ENCODE measurements at places on chromosomes 5 and 9.

GRCh38 chr9:14806941-14807520, 84.5 kb upstream of the CER1 start:
- DNase-seq = no peak

GRCh38 chr5:105924366-105924765, 1746.4 kb downstream of the EFNA5 start:
- DNase-seq = no peak

- no peak for DNase-seq
Measured at GRCh38 chr5:100840370-100840769, 62.7 kb downstream of the ST8SIA4 start.

GRCh38 chr5:120942596-120943350, 478.7 kb downstream of the PRR16 start:
- DNase-seq = no peak

DNA sequence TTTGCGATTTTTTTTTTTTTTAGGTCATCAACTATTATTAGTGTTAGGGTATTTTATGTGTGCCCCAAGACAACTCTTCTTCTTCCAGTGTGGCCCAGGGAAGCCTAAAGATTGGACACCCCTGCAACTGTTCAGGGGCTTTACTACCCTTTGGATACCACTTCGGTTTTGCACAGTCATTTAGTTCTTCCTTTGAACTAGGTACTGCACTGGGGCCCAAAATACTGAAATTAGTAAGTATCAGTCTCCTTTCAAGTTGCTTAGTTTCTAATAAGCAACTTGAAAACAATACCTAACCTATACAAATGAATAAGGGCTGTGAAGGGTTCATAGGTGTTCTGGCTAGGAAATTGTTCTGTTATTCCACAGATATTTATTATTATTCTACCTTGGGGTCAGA, 45.3 kb downstream of the CWC27 start:
- no peak for DNase-seq

GRCh38 chr9:22175972-22176545, 167.0 kb upstream of the CDKN2B start:
- no peak for DNase-seq

GRCh38 chr9:124263800-124264426, 6.2 kb downstream of the NEK6 start:
- DNase-seq = no peak

DNA sequence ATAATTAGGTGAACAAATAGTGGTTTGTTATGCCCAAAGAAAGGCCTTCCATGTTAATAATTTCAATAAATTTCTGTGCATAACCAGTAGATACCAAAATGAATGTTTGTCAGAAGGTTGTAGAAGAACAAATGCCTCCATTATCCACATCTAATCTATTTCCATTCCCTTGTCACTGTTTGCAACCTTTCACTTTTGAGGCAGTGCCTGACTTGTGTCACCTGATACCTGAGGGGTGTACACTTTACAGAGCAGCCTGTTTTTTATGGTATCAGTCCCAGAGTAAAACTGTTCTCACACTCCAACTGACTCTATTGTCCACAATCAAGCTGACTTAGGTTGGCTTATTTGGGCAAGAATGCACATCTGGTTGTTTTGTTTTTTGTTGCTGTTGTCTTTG, 40.1 kb downstream of the FREM1 start:
- DNase-seq = no peak

DNA sequence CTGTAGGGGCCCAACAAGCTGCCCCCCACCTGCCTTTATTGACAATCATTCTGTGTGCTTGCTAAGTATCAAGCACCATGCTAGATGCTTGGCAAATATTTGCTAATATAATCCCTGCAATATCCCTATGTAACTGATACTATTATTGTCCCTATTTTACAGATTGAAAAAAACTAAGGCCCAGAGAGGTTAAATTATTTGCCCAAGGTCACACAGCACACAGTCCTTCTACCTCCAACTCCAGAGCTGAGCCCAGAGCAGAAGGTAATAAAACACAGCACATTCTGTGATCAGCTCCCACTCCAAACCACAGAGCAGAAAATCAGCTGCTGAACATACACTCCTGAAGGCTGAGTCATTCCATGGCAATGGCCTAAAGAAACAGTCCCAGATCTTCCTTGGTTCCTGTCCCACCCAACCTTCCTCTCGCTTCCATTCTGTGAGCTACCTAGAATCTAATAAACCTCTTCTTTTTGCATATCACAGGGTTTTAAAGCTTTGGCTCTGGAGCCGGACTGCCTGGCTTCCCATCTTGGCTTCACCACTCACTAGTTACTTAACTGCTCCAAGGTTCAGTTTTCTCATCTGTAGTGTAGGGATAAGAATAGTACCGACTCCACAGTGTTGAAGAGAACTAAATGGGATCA, 66.7 kb upstream of the ADRA1B start:
- DNase-seq = peak; percentile 34

DNA sequence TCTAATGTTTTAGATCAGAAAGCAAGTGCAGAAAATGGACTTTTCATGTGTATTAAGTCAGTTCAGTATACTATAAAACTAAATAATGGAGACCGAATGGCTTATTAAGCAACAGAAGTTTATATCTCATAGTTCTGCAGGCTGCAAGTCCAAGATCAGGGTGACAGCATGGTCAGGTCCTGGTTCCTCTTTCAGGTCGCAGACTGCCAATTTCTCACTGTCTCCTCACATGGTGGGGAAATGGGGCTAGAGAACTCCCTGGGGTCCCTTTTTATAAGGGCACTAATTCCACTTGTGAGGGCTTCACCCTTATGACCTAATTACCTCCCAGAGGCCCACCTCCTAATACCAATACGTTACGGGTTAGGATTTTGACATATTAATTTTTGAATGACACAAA, 48.7 kb downstream of the RICTOR start:
- DNase-seq = no peak

GRCh38 chr9:98222885-98223691, 30.7 kb upstream of the CORO2A start:
- no peak for DNase-seq

DNA sequence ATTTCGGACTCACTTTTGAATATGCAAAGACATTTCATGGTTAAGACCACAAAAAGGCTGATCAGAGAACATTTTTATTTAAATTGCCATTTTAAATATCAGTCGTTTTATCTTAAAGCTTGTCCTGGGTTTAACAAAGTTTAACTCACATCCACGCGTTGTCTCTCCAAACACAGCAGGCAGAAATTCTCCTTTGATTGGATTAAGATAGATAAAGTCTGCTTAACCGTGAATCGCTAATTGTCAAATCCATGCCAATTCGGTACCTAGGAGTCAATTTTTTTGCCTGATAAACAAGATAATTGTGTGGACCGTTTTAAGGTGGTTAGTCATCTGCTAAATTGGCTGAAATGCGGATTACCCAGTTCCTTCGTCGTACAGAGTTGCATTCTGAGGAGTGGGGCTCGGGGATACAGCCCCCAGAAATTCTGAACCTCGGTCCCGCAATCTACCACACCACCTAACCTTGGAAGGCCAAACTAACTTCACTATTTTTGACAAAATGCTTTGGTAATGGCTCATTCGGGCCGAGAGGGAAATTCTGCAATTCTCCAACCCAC, 665 bp upstream of the BTF3 start:
- no peak for DNase-seq

DNA sequence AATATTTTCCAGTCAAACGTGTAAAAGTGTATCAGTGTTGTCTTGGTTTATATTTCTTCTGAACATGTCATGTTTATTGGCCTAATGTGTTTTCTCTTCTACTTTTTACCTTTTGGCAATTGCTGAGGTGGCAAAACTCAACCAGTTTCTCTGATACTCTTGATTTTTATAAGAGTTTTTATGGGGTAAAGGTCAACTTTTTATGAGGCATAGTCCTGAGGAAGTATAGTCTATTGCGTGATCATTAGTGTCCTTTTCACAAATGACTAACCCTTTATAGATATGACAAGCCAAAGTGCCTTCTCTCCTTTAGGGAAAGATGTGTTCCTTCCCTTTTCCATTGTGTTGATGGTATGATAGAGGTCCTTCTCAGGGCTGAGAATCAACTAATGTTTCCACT, 32.9 kb downstream of the OCLN start:
- no peak for DNase-seq

DNA sequence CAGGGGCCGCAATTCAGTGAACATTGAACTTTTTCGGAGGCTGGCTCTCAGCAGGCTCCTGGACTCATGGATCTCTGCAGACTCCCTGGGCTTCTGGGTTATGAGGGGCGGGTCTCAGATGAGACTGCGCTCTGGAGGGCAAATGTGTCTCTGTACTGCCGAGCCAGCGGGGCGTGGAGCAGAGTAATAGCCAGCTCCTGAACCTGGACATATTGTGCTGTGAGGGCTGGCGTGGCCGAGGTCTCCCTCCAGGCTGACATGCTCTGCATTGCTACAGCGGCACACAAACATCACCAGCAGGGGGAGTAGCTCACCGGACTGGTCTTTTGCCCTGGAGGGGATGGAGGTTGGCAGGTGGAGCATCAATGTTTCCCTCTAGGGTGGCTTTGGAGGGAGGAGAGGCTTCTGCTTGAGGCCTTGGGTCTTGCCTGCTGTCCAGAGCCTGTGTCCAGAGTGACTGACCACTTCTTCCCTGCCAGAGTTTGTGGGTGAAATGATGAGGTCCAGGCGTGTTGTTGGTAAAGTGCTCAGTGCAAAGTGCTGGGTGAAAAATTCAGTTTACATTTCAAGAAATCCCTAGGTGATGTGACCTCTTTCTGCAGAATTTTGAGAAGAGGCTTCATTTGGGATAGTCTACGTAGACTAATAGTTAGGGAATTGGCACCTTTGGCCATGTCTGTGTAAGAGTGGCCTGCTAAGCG, 10.9 kb upstream of the GADD45G start:
- no peak for DNase-seq

- DNase-seq = no peak
Measured at GRCh38 chr9:38689678-38690077, 30.3 kb downstream of the FAM240B start.

GRCh38 chr5:128695791-128696530, 157.9 kb upstream of the FBN2 start:
- no peak for DNase-seq

- DNase-seq = no peak
Measured at GRCh38 chr5:5780253-5780652, 357.8 kb downstream of the ICE1 start.

- no peak for DNase-seq
Measured at GRCh38 chr5:36447776-36448175, 146.1 kb upstream of the RANBP3L start.

DNA sequence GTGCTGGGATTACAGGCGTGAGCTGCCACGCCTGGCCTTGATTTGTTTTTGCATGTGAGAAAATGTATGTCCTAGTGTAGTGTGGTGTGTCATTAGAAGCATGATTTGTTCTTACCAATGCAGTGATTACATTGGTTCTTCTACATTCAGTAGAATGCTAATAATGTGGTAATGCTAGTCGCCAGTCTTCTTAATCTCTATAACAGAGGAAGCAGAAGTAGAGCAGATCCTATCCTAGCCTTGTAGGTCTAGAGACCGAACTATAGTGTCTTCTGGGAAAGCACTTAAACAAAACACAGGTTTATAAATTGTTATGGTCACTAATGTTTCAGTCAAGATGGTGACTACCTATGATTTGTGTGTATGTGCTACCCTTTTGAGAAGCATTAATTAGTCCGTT, 197.5 kb upstream of the DMRT1 start:
- DNase-seq = no peak

DNA sequence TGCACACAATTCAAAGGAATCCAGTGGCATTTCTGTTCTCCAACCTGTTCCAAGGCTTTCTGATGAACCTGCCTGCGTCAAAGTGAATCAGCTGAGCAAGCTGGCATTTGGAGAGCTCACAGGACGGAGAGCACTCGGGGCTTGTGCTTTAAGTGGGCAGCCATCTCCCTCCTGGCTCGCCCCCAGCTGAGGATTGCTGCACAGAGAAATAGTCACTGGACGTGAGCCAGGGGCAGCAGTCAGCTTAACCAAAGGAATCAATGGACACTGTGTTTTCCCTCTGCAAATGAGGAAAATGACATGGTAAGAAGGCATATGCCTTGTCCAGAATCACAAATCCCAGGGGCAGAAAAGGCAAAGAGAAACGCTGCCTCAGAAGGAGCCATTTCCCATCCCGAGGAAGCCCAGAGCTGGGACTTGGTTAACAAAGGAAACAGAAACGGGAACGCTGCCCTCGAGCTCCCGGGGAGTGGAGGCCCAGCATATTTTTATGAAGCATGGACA, 299.4 kb downstream of the ZSWIM6 start:
- peak; percentile 72 for DNase-seq

DNA sequence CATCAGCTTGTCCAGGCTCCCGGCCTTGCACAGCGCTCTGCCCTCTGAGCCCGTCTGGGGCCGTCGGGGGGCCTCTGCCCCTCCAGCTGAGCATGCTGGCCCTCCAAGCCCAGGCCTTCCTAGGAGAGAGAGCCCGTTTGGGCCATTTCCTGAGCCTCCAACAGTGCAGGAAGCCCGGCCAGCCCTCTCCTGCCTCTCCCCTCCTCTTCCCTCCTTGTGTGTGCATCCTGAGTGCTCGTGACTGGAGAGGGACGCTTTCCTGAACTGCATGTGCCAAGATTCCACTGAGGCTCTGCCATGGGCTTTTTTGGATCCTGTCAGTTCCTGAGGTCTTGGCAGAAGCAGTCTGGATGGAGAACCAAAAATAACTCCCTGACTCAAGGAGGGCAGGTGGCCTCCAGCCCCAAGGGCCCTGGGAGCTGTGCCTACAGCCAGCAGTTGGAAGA, 15.6 kb downstream of the OLFM1 start:
- DNase-seq = no peak

DNA sequence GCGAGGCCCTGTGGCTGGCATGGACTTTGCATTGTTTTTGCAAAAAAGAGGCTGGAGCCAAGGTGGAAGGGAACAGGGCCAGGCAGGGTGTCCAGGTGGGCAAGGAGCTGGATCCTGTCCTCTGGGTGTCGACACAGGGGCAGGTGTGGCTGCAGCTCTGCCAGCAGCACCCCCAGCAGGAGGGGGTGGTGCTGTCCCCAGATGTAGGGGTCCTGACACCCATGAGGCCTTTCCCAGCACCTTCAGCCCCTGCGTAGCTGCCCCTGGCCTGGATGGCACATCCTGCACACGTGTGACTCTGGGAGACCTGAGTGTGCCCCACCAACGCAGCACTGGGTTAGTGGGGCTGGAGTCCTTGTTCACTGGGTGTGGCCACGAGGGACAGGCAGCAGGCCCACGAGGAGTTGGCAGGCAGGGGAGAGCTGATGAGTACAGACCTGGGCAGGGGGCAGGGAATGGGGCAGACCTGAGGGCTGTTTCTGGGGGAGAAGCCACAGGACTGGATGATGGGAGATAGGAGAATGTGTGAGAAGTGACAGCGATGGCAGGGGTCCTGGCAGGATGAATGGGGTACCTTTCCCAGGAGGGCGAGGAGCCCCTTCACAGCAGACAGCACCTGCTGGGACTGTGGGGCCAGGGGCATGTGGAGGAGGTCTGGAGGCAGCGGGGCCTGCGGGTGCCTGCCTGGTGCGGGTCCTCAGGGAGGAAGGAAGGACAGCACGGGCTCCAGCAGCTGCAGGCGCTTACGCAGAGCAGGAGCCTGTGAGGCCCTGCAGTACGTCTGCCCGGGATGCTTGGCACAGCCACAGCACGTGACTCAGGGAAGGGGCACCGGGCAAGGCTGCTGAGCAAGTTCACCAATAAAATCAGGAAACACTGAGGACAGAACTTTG, 3.6 kb upstream of the RASGEF1C start:
- no peak for DNase-seq
